ENCODE measurements at places on chromosomes 6 and 20.

DNA sequence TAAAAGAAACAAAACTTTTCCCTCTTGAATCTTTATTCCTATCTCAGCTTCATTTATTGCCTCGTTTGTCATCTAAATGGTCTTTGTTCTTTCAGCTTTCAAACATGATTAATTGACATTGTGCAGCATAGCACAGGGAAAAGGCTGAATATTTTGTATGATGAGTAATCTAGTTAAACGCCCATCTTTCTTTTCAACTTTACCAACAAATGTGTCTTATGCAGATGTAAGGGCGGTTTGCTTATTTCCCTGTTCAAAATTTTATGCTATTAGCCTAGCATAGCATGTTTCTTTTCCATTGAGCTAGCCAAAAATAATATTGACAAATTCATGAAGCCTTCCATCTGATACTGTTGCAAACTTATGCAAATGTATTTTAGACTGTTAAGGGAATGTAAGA is 176.4 kb upstream of the AKAP12 start:
- no peak for DNase-seq

GRCh38 chr6:2103765-2104523 is 141.5 kb downstream of the GMDS start:
- DNase-seq: no peak

GRCh38 chr20:796921-797320 is 28.6 kb upstream of the SLC52A3 start:
- DNase-seq: no peak

GRCh38 chr6:157527471-157527907 is 146.5 kb downstream of the ZDHHC14 start:
- DNase-seq: no peak

DNA sequence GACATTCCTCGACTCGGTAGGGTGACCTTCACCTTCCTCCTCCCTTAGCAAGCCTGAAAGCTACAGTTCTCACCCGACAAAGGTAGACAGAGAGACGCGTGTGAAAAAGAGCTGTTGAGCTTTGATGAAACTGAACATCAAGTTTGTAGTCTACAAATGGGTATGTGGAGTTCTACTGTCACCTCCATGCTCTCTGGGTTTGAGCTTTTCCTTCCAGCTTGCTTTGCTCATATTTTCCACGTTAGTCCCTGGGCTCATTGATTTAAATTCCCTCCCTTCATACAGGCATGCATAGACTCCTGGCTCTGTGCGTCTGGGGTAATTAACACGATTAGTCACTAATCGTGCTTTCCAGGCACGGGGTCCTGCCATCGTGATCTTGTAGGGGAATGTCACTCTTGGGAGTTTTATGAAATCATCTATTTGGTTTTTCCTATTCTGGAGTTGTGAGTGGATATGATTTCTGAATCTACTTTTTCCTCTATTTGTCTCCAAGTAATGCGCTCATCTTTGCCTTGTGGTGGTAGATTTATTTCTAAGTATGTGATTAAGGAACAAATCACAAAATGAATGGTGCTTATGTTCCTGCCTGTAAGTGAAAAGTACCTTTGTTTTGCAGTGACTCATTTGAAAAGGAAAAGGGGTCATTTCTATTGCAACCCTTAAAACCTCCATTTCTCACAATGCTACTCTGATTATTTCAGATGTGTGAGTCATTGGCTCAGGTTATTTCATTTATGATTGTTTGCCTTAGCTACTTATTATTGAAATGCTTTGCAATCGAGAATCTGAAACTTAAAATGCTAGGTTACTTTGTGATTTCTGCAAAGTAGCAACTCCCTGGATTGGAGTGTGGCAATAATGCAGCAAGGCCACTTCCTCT is 154.6 kb downstream of the ZDHHC14 start:
- DNase-seq: no peak

DNA sequence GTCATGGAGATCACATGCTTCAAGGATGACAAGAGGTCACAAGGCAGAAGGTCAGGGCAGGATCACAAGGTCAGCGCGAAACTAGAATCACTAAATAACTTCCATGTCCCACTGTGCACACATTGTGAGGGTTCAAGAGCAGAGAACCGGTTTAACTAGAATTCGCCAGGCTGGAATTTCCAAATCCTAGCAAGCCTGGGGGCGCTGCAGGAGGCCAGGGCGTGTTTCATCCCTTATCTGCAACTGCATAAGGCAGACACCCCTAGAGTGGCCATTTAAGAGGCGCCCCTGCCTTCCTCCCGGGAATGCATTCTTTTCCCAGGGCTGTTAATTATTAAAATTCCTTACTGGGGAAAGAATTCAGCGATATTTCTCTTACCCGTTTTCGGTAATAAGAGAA is 40.2 kb upstream of the SLC22A1 start:
- DNase-seq: no peak

GRCh38 chr6:118639054-118639964 is 12.1 kb downstream of the CEP85L start:
- DNase-seq: no peak

GRCh38 chr6:29602564-29603361 is 17.8 kb downstream of the OR2H2 start:
- DNase-seq: no peak

DNA sequence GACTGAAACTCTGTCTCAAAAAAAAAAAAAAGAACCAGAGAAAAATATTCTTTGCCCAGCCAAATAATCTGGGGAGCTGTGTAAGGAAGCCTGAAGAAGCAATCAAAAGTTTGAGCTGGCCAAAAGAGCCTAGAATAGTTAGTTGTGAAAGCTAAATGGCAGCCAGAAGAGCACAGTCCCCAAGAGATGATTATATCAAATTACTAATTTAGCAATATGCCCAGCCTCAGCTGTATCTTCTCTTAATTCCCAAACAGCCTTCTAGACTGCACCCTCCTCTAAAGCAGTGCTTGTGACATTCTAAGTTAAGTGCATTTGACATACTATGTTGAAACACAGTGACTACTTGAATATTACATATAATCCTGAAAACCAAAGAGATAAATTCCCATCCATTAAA is 38.9 kb downstream of the CDK19 start:
- no peak for DNase-seq

GRCh38 chr6:145372671-145373151 is 362.6 kb downstream of the EPM2A start:
- DNase-seq: no peak

GRCh38 chr20:12058216-12058615 is 140.5 kb downstream of the BTBD3 start:
- no peak for DNase-seq

- no peak for DNase-seq
Measured at GRCh38 chr6:162463576-162463975, 264.0 kb downstream of the PRKN start.

GRCh38 chr6:89161326-89162046 is 15.6 kb downstream of the PM20D2 start:
- DNase-seq: no peak

GRCh38 chr6:30002871-30003270 is 58.2 kb upstream of the POLR1H start:
- no peak for DNase-seq

DNA sequence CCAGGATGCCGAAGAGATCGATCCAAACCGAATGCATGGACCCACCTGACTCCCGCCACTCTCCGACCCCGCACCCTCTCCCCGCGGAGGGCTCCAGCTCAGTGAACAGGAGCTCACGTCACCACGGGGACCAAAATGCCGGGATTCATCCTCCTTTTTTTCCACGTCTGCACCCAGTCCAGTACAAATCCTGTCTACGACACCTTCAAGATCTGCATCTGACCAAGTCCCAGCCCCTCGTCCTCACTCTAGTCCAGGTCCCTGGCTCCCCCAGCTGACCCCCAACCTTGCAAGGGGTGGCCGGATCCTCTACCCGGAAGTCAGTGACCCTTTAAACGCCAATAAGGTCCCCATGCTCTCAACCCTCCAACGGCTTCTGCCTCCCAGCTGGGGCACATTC is 92.8 kb upstream of the QKI start:
- DNase-seq: no peak

- DNase-seq: no peak
Measured at GRCh38 chr20:53889411-53890148, 180.8 kb downstream of the BCAS1 start.

DNA sequence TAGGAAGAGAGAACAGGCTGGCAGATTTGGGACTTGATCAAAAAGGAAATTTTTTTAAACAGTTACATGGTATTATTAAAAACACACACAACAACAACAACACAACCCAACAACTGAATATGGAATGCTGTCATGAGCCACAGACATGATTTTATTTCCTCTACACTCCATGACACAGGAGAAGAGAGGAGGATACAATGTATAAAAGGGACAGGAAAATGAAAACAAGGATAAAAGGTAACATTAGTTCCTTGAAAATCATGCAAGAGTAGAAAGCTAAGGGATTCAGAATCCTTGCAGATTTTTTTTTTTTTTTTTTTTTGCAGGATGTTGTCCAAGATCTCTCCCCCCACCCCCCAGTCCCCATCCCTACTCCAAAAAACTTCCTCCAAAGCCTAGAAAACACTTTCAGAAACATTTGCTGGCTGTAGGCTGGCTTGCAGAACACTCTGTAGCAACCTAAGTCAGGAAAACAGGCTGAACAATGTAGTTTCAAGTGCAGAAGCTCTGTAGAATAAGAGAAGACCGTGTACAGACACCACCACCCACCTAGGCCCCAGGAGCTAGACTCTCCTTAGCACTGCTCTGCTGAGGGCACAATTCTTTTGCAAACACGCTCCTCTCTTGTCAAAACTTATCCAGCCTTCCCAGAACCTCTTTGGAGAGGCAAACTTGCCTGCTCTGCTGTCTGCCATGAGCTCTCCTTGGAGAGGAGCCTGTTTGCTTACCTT is 845 bp downstream of the ZMYND8 start:
- DNase-seq: no peak

GRCh38 chr20:18077157-18077556 is 19.4 kb upstream of the OVOL2 start:
- DNase-seq: no peak

DNA sequence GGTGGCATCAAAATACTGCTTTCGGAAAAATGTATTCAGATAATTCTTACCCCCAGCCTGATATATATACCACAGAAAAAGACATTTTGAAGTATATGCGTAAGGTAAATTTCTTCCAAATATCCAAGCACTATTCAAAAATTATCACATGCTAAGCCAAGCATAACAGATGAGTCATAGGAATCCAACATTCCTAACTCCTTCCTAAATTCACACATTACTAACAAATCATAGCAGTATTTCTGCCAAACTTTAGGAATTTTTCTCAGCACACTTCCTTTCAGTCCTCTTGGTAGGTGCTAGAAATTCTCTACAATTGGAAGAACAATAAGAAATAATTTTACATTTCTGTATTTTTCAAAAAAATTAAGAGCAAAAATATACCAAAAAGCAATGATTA is 417.5 kb downstream of the EYS start:
- DNase-seq: no peak

DNA sequence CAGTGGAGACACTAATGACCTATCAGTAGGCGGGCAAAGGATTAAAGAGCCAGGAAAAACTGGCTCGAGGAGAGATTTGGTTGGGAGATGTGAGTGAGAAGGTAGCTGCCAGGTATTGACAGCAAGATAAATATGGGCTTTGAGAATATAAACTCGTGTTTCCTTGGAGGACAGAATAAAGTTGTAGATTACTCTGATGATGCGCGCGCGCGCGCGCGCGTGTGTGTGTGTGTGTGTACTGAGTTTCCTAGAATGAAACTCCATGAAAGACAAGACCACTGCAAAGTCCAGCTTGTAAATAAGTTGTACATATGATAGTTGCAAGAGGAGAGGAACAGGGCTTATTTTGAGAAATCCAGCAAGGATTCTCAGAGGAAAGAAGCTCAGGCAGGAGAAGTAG is 13.3 kb upstream of the TREM2 start:
- DNase-seq: no peak

- DNase-seq: no peak
Measured at GRCh38 chr6:94893327-94893726, 684.0 kb upstream of the MANEA start.

DNA sequence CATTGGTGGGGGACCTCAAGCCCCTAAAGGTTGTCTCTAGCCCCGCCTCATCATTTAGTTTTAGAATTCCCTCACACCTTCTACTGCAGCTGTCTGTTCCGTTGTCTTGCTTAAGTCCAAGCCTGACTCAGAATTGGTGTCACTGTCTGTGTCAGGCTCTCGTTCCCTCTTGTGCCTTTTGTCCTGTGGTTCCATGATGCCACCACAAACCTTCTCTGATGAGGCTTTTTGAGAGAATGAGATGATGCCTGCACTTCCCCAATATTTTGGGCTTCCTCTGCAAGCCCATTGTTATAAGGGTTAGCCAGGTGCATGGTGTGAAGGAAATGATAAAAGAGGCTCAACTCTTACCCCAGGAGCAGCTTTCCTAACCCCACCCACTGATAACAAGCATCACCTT is 8.1 kb upstream of the AKIRIN2 start:
- no peak for DNase-seq

GRCh38 chr6:97067045-97067444 is 142.5 kb downstream of the KLHL32 start:
- DNase-seq: no peak

DNA sequence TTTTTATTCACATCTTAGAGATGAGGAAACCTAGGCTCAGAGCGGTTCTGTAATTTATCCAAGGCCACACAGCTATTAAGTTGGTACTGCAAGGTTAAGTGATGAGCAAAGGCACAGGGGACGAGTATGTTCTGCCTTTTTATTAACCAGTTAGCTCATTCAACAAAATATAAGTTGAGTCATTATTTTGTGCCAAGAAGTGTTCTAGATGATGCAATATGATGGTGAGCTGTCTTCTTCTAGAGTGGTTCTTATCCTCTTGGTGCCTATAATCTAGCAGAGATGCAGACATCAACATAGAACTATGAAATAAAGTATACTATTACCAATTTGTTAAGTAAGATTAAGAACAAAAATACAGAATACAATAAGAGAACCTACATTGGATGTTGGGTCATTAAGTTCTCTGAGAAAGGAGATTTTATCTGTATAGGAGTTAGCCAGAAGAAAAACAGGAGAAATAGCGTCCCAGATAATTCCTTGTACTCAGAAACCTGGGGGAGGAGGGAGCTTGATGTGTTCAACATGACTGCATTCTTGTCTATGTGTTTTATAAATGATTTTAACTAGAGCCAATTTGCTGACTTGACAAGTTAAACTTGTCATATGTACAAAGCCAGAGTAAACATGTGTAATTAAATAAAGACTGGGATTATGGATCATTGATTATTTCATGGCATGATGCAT is 122.3 kb downstream of the TBXT start:
- no peak for DNase-seq

DNA sequence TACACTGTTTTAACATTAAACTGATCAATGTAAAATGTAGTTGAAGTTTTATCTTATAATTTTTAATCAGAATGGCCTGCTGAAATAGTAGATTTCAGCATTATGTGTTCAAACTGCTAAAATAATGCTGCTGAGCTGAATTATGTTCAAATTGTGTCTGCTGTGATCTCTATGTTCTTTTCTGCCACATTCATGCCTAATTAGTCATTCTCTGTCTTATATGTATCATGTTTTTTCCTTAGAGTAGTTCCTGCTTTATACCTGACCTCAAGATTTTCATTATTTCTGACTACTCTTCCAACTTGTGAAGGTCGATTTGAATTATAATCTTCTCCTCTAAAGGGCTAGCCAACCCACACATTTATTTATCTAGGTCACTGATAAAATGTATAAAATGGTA is 476.7 kb upstream of the EPHA7 start:
- no peak for DNase-seq
